Left kidney (tissue), 8 donors: ENCODE measurements at places on chromosomes 13 and 19.

- no peak for DNase-seq
These were observed 769.1 kb downstream of the PCDH9 start for GRCh38 chr13:66461021-66461420.

DNA sequence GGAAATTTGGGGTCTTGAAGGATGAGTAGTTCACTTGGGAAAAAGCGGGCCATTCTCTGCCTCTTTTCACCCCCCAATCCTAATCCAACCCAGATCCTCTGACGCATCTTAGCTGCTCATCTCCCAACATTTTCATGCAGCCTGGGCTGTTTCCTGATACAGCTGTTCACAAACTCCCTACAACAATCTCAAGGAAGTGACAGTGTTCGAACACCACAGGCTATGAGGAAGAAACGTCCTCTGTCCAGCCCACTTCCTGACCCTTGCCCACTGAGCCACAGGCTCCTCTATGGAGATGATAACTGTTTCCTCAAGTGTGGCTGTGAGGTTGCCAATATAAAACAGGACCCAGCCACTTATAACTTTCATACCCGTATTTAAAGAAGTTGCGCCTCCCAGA lies 16.2 kb downstream of the LMTK3 start:
- DNase-seq: no peak

GRCh38 chr19:13742756-13743155 lies 21.6 kb upstream of the MRI1 start:
- DNase-seq: no peak

DNA sequence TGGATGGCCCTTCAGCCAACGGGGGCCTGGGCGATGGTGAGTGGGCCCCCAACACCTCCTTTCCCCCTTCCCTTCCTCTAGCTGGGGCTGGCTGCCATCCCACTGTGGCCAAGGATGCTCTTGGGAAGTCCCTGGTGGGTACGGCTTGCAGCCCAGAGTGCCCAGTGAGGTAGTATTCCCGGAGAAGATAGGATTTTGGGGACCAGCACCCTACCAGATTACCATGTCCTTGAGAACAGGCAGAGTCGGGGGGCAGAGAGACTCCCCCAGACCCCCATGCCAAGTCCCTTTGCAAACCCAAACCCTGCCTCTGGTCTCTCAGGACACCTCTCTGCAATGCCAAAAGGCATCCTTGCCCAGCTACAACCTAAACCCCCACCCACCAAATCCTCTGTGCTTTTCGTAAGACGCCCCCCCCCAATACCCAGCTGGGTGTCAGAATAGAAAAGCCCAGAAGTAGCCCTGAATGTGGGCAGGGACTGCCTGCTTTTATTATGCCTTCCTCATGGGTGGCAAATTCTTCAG lies 1.7 kb downstream of the HIF3A start:
- DNase-seq: no peak

- no peak for DNase-seq
These were observed 228.6 kb downstream of the LMO7 start for GRCh38 chr13:75864718-75865117.

GRCh38 chr13:102091231-102091630 lies 310.6 kb downstream of the FGF14 start:
- no peak for DNase-seq

- no peak for DNase-seq
These were observed 113.1 kb upstream of the FNDC3A start for GRCh38 chr13:48862572-48862971.

GRCh38 chr13:79222427-79223205 lies 183.4 kb downstream of the RBM26 start:
- DNase-seq: no peak

- no peak for DNase-seq
These were observed 290.4 kb downstream of the DACH1 start for GRCh38 chr13:71576571-71576970.

DNA sequence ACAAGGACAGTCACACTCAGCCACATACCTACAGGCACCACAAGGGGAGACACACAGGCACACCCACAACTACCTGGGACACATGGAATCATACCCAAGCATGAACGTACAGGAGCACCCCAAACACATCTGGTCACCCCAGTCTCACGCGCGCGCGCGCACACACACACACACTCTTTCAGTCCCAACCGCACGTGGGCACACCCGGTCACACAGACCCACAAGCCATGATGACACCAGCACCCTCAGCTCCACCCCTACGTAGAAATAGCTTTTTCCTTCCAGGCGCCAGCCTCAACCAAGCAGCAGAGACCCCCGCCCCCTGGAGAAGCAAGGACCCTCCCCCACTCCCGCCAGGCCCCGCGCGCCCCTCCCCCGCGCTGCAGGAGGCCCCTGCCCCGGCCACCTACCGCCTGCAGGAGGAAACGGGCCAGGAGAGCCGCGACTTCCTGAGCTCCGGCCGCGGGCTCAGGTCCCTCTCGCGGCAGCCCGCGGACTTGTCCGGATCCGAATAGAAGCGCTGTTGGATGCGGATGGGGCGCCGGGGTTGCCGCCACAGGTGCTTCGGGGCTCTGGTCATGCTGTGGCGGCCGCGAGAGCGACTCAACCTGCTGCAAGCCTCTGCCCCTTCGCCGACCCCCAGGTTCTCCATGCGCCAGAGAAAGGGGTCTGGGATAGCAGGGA lies 6.4 kb upstream of the PDE4C start:
- no peak for DNase-seq

DNA sequence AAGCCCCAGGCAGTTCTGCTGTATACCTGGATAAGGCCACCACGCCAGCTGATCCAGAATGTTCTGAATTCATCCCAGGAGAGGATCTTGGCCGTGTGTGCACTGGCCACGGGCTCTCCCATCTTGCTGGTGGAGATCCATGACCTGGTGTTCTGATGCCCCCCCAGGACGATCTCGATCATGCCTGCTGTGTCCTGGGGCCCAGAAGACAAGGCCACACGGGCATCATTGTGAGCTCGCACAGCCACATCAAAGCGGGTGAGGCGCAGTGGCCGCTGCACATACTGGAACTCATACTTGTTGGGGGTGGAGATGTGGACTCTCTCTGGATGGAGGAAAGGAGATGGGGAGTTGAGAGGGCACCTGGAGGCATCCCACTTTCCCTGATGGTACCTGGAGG lies 40.1 kb downstream of the F2RL3 start:
- DNase-seq: no peak

- DNase-seq: no peak
These were observed 182.5 kb downstream of the KCNRG start for GRCh38 chr13:50197705-50198104.

- DNase-seq: no peak
These were observed 247.7 kb downstream of the OLFM4 start for GRCh38 chr13:53276265-53276664.
